HEK293T (cell line): ENCODE measurements at places on chromosomes 16 and 17.

GRCh38 chr16:17467923-17468540 is 2.7 kb downstream of the XYLT1 start:
- DNase-seq: peak; percentile 55

GRCh38 chr16:72838951-72839350 is 209.0 kb downstream of the ZFHX3 start:
- DNase-seq: no peak

- DNase-seq: no peak
Observed at GRCh38 chr17:4808378-4808767, 1.4 kb downstream of the PLD2 start.

DNA sequence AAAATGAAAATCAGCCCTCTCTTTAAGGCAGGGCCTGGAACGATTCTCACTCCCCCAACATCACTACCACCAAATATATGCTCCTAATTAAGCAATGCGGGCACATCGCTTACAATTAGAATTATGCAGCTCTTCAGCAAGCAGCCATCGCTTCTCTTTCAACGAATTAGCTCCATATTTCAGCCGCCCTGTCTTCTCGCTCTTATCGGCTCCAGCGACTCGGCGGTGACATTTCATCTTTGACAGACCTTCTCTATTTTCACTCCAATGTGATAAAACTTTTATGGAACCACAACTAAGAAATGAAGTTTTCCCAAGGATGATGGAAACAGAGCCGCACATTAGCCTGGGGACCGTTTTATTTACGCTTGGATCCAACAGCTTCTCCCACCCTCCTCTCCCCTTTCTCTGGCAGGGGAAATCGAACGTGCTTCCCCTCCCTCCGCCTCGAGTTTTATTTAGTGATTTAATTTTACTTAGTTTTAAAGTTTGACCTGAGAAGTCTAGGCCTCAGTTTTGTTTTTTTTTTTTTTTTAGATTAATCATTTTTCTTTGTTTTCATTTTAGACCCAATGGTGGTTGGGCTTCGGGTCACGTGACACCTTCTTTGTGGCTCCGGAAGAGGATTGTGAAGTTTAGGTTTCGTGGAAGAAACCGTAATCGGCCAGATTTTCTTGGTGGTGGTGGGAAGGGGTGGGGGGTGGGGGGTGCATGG is 3.1 kb upstream of the HOXB2 start:
- peak; percentile 33 for DNase-seq

- DNase-seq: no peak
Observed at GRCh38 chr17:43517161-43517560, 29.0 kb downstream of the ETV4 start.

DNA sequence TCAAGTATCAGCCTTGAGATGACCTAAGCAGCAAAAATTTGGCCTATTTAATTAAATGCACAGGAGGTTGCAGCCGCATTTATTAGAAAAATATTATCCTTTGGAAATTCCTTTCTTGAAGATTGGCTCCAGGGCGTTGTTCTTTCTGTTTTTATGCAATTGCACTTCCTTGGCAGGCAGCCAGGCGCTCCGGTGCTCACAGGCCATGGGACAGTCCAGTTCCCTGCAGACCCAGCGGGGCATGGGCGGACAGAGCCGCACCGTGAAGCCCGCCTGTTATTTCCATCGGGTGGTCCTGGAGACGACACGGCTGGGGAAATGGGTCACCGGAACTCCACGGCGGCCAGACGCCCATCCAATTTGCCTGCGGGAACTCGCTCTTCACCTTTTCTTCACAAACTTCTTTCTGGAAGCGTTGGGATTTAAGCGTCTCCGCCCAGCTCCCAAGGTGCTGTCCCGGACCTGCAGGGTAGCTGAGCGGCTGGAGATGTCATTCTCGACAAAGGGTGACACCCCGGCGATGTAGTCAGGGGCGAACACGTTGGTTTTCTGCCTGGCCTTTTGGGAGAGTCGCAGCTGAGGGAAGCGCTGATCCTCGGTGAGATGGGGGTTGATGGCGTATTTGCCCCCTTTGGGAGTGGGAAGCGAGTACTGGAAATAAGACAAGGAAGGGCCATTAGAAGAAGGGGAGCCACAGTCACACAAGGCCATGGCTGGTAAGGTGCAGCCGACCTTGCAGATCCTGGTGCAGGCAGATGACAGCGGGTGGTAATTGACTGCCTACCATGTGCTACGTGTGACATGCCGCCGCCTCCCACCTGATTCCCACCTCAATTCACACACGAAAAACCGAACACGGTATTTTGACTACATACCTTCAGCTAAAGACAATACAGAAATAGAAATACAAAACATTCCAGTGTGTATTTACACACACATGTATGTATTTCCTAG is 12.5 kb downstream of the NOB1 start:
- DNase-seq: no peak

GRCh38 chr17:81152288-81152828 is 12.9 kb upstream of the PVALEF start:
- no peak for DNase-seq

DNA sequence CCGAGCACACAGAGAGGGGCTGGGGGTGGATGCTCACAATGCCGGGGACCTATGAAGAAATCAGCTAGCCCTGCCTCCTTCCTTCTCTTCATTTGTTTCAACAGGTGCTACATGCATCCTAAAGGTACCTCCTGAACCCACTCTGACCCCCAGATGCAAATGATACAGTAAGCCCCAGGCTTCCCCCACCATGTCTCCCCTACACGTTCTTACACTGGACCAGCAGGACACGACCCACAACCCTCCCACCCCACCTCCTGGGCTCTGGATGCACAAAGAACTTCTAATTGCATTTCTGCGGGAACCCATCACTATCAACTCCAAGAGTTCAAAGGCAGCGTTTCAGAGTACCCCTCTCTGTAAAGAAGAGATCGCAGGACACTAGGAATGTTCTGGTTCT is 2.1 kb downstream of the XYLT1 start:
- DNase-seq: no peak

DNA sequence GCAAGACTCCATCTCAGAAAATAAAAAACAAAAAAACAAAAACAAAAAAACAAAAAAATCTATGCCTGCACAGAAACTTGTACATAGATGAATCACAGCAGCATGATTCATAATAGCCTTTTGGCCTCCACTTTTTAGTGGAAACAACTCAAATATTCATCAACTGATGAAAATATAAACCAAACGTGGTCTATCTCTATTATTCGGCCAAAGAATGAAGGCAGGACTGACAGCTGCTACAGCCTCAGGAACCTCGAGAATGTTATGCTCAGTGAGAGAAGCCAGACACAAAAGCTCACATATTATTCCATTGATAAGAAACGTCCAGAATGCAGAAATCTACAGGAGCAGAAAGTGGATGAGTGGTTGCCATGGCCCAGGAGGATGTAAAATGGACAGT is 19.8 kb downstream of the PPL start:
- DNase-seq: no peak

DNA sequence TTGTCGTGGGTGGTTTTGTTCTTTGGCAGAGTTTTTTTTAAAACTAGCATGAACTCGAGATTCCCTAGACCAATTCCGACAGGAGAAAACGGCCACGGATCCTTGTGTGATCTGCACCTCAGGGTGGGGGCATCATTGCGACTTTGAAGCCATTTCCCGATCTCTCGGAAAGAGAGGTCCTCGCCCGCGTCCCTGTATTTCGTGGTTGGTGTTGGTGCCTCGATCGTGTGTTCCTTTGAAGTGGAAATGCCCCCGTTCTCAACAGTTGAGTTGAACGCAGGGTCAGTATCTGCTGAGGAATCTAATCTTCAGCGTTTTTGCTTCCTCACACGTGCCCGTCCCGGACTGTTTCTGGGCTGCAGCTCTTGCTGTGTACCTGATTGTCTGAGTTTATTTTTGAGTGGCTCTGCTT is 1.1 kb downstream of the CRAMP1 start:
- no peak for DNase-seq
